ENCODE measurements at places on chromosomes 6 and 20.

DNA sequence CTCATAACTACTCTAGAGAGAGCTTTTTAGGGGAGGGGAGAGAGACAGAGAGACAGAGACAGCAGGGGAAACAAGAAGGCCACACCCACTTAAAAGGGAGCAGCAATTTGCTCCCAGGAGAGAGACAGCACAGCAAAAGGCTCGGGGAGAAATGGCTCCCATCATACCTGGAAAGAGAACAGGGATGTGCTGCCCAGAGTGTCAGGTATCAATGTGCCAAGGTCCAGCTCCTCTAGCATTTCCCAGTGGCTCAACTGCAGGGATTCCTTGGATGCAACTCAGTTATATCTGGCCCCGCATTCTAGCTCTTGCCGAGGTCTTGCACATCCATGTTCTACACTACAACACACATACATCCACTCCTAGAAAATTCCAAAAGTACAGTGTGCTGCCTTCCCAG is 304.0 kb upstream of the CDYL start:
- no peak for DNase-seq

- DNase-seq = no peak
Measured at GRCh38 chr6:13668291-13668928, 43.2 kb downstream of the RANBP9 start.

GRCh38 chr6:55450005-55450404 is 122.7 kb downstream of the GFRAL start:
- DNase-seq = no peak

DNA sequence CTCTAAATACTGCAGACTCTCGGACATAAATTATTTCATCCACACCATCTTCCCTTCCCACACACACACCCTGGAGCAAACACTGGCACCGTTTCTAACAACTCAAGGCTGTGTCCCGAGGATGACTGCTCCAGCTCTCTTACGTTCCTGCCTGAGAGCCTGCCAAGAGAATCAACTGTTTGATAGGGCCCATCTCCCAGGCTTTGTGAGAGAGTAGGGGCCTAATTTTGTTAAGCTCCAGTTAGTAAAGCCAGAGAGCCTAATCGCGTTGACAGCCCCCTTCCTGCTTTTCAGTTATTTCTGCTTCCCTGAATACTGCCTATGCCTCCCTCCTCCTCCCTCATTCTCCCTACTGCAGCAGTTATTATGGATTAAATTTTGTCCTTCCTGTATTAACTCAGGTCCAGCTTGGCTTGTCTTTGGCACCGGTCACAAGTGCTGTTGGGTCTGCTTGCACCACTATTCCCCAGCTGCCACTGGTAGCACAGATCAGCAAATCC is 118.1 kb upstream of the TMEM181 start:
- DNase-seq = no peak

DNA sequence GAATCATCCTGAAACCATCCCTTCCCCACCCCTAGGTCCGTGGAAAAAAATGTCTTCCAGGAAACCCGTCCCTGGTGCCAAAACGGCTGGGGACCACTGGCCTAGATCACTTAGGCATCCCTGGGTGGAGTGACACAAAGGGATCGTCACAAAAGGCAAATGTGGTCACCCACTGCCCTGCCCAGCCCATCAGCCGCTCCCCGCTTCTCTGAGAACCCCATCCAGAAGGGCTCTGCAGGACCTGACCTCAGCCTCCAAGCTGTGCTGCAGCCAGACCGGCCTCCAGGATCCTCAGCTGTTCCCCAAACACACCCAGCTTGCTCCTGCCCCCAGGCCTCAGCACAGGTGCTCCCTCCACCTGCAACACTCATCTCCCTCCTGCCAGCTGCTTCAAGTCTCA is 61.6 kb downstream of the PREX1 start:
- DNase-seq = no peak

DNA sequence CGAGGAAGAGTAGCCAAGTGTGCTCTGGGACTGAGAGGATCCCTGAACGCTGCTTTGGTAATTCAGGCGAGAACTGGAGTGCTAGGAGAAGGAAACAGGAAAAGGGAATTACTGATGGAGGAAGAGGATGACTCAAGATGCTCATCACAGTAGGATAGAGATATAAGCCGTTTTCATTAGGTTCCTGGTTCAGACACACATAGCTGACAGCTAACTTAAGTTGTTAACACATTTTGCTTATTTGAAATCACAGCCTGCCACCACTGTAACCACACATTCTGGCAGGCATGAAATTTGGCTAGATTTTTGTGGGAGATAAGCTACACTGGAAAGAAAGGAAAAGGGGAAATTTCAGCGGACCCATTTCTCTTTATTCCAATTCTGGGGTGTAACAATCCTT is 138.2 kb upstream of the SLC22A16 start:
- no peak for DNase-seq

GRCh38 chr6:169668203-169668847 is 33.5 kb downstream of the WDR27 start:
- DNase-seq = no peak

- no peak for DNase-seq
Measured at GRCh38 chr6:46129291-46129628, 529 bp upstream of the ENPP4 start.

DNA sequence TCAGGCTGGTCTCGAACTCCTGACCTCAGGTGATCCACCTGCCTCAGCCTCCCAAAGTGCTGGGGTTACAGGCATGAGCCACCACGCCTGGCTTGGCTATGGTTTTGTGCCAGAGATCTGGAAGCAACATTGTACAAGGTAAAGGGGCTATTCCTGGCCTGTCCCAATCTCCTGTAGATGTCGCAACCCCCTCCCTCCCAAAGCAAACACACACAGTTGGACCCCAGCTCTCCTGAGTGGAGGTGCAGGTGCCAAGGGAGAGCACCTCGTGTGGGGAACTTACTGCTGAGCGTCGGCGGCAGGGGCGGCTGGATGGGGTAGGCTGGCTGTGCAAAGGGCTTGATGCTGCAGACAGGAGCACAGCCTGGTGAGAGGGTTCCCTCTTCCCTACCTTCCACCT is 8.8 kb downstream of the RPL10A start:
- no peak for DNase-seq

DNA sequence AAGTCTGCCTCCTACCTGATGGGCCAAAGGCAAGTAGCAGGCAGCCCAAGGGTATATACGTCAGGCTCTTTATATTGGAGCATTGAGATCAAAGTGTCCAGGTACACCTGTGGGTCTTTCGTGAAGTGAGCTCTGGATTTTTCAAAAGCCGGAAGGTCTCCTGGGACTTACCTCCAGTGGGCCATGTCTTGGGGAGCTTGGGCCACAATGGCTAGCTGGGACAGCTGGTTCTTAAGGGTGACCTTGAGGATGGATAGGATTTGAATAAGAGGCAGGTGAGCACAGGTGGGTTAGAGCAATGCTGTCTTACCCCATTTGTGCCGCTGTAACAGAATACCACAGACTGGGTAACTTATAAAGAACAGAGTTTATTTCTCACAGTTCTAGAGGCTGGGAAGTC is 153.4 kb downstream of the CDC5L start:
- no peak for DNase-seq

GRCh38 chr20:43799150-43799711 is 72.4 kb upstream of the GTSF1L start:
- DNase-seq = no peak

All from thoracic aorta (tissue), 2 donors.